ENCODE measurements at places on chromosomes 13 and 19.

DNA sequence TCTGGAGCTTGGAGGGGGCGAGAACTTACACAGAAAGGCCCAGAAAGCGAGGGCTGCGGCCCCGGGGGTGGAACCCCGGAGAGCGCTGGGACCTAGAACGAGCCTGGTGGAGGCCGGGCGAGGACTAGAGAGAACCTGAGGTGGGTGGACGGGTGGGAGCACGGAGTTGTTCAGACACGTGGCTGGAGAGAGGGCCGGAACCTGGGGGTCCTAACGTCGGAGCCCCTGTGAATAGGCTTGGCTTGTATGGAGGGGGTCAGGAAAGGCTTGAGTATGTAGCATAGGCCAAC, 383 bp downstream of the ZNF581 start:
- no peak for DNase-seq

GRCh38 chr13:29905845-29906244, 55.4 kb upstream of the UBL3 start:
- no peak for DNase-seq

- DNase-seq, result no peak
These were observed 7.2 kb downstream of the GPX4 start for GRCh38 chr19:1110809-1111640.

DNA sequence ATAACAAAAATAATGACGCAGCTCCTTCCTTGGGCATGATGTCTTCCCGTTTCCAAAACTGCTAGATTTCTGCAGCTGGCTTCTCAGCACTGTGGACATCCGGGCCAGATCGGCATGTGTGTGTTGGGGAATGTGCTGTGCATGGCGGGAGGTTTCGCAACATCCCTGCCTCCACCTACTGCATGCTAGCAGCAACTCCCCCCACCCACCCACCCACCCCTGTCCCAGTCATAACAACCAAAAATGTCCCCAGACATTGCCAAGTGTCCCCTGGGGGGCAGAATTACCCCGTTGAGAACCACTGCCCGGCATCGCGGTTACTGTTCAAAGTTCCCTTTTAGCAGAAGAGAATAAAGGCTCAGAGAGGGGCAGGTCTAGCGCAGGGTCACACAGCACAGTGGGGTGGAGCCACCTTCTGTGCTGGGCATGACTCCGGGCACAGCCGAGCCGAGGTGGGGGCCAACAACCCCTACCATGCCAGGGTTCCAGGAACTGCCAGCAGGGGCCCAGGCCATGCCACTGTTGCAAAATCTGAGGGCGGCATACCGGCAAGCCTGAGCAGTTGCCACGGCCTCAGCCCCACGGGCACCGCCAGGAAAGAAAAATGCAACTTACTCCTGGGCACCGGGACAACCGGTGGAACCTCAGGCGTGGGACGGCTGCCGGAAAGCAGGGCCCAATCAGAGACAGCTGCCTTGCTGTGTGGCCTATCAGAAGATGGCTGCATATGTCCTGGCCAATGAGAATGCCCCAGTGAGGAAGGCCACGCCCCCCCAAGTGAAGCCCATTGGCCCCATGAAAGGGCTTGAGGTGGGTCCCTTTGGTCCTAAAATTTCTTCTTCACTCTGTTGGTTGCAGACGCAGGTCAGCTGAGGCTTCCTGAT, 22.5 kb upstream of the NFIC start:
- DNase-seq, result peak; percentile 44

DNA sequence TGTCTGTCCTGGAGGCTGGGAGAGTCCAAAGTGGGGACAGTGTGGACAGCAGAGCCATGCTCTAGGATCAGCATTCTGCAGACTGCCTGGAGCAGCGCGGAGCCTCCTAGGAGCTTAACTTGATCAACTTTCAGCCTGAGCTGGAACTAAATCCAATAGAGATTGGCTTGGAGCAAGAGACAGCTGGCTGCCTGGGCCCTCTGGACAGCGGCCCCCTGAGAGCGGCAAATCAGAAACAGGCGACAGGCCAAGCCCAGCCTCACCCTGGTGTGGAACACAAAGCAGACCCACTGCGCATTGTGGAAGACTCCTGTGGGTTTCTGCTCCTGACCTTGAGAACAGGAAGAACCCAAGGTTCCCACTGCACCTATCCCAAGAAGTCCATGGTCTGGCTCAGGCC, 462.2 kb downstream of the TSHZ3 start:
- DNase-seq, result no peak

DNA sequence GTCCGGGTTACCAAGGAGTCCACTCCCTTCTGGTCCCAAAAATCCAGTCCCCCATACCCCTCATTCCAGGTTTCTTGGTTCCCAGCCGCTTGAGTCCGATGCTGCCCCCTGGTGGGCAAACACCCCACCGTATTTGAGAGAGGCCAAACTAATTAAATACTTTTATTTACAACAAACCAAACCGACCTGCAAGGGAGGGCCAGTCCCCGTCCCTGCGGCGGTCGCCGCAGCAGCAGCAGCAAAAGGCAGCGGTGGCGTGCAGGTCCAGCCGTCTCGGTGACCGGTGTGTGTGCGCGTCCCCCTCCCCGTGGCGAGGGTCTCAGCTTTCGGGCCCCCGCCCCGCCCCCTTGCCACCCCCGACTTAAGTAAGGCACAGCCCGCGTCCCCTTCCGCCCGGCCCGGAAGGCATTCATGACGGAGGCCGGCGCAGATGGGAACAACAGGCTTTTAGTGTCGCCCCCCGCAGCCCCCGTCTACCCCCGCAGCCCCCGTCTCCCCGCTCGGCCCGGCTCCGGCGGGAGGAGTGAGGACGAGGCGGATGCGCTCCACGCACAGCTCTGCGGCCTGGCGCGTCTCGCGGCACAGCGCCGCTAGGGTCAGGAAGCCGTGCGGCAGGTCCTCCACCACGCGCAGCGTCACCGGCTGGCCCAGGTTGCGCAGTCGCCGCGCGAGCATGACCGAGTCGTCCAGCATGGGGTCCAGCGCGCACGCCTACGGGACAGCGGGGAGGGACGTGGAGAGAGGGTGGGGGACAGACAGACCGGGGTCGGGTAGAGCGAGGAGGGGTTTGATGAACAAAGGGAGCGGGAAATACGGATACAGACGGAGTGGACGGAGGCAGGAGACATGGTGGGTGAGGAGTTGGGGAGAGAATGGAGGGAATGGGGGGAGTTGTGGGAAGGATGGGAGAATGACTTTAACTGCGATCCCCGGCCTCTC, 11.5 kb upstream of the CNFN start:
- DNase-seq, result peak; percentile 73

- no peak for DNase-seq
These were observed 10.1 kb downstream of the TMEM143 start for GRCh38 chr19:48353677-48354076.
